ENCODE measurements at places on chromosomes 1 and 21.
A peak's percentile ranks its signal among the peaks of the same experiment; 100 is the strongest.

DNA sequence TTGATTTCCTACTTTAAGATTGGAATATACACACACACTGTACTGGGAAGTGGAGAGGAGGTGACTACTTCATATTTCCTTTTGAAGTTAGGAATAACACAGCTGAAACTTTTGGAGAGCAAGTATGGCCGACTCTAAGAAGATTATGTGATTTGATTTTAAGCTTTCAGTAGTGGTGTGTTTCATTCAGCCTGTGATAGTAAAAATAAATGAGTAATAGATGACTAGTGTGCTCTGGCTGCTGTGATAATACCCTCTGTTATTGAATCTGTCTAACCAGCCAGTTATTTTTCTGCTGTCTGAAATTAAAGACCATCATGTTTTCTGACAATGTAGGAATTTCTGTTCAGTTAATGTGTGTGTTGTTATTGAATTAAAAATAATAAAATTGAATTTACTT is 48.3 kb downstream of the CTTNBP2NL start:
- no peak for DNase-seq

- no peak for DNase-seq
Measured at GRCh38 chr1:47395433-47395832, 20.7 kb upstream of the FOXE3 start.

- no peak for DNase-seq
Measured at GRCh38 chr1:233394860-233395717, 67.6 kb downstream of the MAP3K21 start.

DNA sequence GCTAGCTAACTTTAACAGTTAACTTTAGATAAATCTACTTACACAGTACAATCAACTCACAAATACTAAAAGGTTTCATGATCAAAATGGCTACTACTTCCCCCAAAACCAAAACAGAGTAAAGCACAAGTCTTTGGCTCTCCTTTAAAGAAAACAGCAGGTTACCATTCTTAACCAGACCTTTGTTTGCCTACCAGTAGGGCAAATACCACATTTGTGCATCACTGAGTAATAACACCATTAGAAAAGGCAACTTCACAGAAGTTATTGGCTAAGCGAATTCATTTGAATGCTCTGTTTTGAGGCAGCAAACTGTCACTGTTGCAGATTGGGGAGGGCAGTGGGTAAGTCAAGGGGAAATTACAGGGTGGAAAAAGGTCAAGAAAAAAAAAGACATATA is 17.3 kb upstream of the SERPINC1 start:
- DNase-seq, result no peak

DNA sequence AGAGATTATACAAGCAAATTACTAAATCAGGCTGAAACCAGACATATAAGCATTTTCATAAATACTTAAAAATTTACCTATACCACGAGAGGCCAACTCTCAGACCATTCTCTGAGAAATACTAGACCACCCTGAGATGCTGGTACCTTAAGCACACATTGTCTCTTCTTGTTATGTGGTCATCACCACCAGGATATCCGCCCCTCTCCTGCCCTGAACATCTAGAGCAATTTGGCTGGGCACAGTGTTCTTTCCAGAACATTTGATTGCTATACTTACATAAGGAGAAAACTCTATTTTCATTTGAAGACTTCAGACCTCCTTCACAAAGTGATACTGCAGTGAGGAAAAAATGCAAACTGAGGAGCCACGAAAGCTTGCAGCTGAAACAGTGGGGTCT is 36.2 kb upstream of the DUSP10 start:
- DNase-seq, result no peak

DNA sequence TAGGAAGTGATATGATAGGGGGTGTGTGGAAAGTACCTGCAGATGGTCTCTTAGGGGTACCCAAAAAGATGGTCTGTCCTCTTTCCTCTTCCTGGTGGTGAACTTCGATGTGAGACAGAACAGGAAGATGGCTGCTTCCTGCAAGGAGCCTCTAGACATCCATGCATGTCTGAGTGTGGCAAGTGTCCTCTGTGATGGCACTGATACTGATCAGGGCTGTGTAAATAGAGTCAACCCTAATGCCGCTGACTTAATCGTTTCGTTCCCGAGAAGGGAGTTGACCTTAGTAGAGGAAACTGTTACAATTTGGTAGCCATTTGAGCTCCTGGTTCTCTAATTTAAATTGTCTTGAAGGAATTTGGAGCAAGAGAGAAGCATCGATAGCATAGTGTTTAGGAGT is 168.6 kb downstream of the VPS13D start:
- DNase-seq, result no peak

GRCh38 chr1:21638531-21639341 is 30.4 kb downstream of the RAP1GAP start:
- no peak for DNase-seq

GRCh38 chr1:8137481-8138244 is 111.6 kb upstream of the ERRFI1 start:
- no peak for DNase-seq

DNA sequence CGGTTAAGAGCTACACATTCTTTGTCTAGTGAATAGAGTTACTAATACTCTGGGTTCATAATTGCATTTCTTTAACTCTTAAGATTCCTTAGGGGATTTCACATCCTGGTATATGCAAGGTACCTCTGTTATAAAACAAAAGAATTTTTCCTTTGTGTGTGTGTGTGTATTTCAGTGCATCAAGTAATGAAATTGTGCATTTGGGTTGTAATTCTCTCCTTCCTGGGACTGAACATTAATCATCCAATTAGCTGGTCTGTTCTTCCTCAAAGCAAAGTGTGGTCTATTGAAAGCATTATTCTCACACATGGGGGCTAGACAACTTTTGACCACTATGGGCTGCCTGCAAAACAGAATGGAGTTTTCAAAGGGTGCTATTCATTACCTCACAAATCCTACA is 74.0 kb downstream of the ZC3H11B start:
- DNase-seq, result no peak

GRCh38 chr1:230094746-230095145 is 27.7 kb downstream of the GALNT2 start:
- DNase-seq, result no peak

- no peak for DNase-seq
Measured at GRCh38 chr1:23451441-23451840, 26.9 kb upstream of the TCEA3 start.

DNA sequence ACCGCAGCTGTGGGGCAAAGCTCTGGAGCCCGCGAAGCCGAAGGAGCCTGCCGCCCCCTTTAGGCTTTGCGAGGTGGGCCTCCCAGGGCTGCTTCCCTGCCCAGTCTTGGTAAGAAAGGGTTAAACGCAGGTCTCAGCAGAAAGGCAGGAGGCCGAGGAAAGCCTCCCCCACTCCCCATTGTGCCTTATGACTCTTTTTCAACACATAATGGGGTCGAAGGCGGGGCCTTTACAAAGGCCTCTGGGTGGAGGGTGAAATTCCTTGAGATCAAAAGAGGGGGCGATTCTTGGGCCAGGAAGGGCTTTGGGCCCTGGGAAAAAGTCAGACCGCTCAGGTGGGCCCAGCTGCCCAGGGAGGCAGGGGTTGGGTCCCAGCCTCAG is 880 bp downstream of the ALPL start:
- DNase-seq, result no peak

GRCh38 chr1:235075048-235075776 is 53.4 kb downstream of the TOMM20 start:
- DNase-seq, result peak; percentile 38

GRCh38 chr1:98001764-98002163 is 80.9 kb upstream of the DPYD start:
- DNase-seq, result no peak

DNA sequence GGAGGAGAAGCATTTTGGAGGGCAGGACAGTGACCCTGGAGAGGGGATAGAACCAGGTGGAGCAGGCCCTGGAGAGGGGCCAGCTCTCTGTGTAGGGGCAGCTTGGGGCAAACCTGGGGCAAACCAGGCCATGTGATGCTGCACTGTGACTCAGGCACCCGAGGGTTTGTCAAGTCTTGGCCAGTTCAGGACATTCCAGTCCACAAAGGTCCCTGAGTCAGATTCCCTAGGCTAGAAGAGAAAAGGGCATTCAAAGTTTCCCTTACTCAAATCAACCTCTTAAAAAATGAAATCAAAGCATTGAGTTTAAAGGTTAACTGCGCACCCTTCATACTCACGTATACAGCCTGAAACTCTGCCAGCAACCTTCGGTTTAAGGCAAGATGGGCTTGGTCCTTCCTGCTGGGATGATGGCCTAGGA is 25.2 kb upstream of the PLA2G2C start:
- no peak for DNase-seq

DNA sequence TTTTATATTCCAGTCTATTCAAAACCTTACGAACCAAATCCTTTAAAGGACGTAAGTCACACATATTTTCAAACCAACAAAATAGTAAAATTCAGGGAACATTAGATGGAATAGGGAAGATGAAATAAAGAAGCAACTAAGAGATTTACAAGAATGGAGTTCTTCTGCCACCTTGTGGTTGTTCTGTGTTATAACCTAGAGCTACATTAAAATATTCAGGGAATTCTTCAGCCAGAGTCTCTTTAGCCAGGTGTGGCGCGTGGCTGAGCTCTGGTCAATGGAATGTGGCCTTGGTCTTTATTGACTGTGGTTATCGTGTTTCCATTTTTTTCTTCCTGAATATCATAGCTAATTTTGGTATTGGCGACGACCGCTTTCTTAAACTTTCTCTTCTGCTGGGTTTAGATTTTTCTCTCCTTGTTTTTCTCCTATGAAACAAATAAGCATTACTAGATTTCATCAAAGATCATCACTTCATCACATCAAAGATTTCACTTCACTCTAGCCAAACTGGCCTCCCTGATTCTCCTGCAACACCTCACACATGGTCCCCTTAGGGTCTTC is 221.3 kb downstream of the MRPL39 start:
- DNase-seq, result no peak

Data from activated T-cell treated with anti-CD3 and anti-CD28 coated beads for 1 hour (primary cell).